ENCODE measurements at places on chromosomes 11 and 22.

DNA sequence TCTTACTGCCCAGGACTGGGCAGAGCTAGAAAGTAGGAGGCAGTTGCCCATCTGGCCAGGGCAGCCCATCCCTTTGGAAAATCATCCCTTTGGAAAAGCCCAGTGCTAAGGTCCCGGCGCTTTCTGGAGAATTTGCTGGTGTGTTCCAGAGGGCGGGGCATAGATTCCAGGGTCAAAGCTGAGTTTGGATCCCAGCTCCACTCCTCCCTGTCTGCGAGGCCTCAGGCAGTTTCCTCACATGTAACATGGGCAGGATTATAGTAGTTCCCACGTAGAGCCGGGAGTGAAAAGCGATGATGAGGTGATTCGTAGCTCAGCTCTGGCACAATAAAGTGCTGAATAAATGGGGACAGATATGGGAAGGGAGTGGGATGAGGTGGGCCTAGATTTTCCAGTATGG lies 31.4 kb upstream of the LRRC10B start:
- no peak for DNase-seq

DNA sequence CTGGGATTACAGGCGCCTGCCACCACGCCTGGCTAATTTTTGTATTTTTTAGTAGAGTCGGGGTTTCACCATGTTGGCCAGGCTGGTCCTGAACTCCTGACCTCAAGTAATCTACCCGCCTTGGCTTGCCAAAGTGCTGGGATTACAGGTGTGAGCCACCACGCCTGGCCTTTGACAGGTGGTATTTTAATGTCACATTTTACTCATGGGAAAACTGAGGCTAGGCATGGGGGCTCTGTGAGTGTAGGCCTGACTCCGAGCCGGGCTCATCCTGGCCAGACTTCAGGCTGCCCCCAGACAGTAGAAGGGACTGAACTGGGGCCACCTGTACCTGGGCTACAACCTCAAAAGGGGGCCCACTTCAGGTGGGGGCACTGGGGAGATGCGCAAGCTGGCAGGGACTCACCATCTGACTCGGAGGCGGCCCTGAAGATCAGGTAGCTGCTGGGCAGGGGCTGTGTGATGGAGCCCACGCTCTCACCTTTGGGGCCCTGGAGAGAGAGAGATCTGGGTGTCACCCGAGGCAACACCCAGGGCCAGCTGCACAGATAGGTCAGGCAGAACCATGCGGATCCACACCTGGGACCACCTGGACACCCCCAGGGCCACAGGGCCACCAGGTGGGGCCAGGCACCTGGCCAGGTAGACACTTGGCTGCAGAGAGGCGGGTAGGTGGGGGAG lies 45.8 kb downstream of the OSBPL5 start:
- DNase-seq, result no peak

DNA sequence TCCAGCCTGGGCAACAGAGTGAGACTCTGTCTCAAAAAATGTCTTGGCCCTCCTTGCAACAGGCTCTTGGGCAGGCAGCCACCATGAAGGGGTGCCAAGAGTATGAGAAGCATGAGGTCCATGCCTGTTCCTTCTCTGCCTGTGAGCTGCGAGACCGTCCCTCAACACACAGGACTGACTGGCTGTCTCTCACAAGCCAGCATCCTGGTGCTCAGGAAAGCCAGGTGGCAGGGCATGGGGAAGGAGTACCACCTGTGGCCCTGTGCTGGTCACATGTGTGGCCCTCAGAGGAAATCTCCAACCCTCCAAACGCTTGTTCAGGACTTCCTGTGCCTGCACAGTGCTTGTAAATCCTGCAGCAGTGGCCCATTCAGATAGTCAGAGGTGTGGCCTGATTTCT lies 83.2 kb downstream of the ATXN10 start:
- no peak for DNase-seq

GRCh38 chr22:45600790-45601730 lies 70.6 kb upstream of the ATXN10 start:
- DNase-seq, result no peak

DNA sequence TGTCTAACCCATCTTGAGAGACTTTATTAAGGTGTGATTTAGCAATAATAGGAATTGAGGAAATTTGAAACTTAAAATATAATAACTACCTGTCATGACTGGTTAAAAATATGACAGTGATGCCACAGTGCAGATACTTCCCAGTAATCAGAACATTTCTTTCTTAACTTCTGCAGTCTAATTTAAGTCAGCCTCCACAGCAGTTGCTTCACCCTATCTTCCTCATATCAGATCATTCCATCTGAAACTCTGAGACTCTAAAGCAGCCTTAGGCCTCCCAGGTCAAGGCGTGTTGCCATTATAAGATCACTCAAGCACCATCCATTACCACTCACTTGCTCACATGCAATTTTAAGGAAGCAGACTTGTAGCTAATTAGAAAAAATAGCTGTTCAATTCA lies 302.2 kb downstream of the AASDHPPT start:
- no peak for DNase-seq

- no peak for DNase-seq
Measured at GRCh38 chr22:20619045-20619892, 111.9 kb downstream of the MED15 start.

DNA sequence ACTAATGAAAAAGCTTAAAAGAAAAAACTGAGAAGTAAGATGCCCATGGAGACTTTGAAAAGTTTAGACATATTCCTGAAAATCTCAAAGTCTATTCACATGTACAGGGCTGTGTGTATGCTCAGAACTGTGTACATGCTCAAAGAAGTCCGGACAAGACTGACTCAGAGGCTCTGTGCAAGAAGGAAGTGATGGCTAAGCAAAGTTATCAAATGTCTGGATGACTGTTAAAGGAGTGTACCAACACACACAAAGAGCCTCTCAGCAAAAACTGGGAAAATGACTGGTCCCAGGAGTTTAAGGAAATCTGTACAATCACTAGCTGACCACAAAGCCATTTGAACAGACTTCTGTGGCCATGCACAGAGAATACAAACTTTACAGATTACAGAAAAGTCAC lies 33.1 kb upstream of the ARHGAP32 start:
- no peak for DNase-seq

GRCh38 chr11:94593030-94593429 lies 25.9 kb downstream of the PIWIL4 start:
- no peak for DNase-seq

GRCh38 chr11:104199053-104199452 lies 35.1 kb upstream of the PDGFD start:
- DNase-seq, result no peak

DNA sequence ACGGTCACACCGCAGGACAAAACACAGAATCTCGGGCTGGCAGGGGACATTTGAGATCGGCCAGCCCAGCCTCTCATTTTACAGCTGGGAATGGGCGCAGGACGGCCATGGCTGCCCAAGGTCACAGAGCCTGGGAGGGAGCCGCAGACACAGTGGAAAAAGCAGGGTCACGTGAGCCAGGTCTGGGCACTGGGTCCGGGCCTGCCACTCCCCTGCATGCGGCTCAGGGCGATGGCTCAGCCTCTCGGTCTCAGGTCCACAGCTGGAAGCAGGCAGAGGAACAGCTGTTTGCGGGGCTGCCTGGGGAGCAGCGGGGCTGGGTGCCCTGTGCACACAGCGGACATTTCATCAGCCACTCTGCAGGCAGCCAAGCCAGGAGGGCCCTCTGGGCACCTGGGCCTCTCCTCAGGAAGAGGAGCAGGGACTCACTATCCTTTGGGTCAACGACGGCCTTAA lies 10.4 kb upstream of the PPARA start:
- no peak for DNase-seq

GRCh38 chr11:35105319-35106079 lies 33.5 kb upstream of the CD44 start:
- no peak for DNase-seq

GRCh38 chr11:97621282-97621681 lies 1231.5 kb downstream of the JRKL start:
- DNase-seq, result no peak

- no peak for DNase-seq
Measured at GRCh38 chr11:133952199-133953190, 4.3 kb downstream of the IGSF9B start.

GRCh38 chr22:17143826-17144225 lies 15.3 kb downstream of the HDHD5 start:
- DNase-seq, result no peak

- no peak for DNase-seq
Measured at GRCh38 chr22:19842393-19843106, 12.1 kb downstream of the GNB1L start.

GRCh38 chr11:101390539-101390938 lies 193.3 kb downstream of the TRPC6 start:
- no peak for DNase-seq

- DNase-seq, result peak; percentile 81
Measured at GRCh38 chr11:43880640-43881159, at the start of gene ALKBH3. TSS of gene ALKBH3 (plus strand) at chr11:43880831. CDS start at chr11:43882653, 1,822 bp downstream.

DNA sequence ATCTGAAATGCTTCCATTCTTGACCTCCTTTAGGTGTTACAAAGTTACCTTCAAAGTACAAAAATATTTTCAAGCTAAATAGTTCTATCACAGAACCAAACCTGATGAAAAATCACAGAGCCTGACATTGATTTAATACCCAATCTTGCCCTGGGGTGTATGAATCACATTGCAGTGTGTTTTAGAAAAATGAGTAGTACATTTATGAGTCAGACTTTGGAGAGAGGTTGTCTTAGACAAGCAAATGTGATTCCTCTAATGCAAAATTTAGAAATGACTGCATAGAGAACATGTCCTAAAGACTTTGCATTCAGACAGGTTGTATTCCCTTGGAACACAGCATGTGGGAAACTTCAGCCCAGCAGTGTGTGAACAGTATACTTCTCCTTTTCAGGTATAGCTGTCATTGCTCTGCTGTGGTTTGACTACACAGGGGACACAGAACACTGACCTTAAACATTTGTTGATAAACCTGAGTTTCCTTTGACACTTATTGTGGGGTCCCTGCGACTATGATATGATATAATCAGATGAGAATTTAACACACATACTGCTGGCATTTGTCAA lies 972.1 kb downstream of the JRKL start:
- DNase-seq, result no peak

GRCh38 chr11:135022454-135022853 lies 610.4 kb upstream of the B3GAT1 start:
- DNase-seq, result no peak

- no peak for DNase-seq
Measured at GRCh38 chr11:92128026-92128425, 96.6 kb upstream of the FAT3 start.

GRCh38 chr11:131441051-131441810 lies 70.8 kb downstream of the NTM start:
- DNase-seq, result no peak

- DNase-seq, result no peak
Measured at GRCh38 chr11:77522215-77522614, 48.3 kb upstream of the PAK1 start.

- no peak for DNase-seq
Measured at GRCh38 chr11:63719987-63720386, 38.7 kb downstream of the RTN3 start.
